ENCODE measurements at places on chromosomes 5 and 9. TPM values are rescaled to one million over a fixed set of nuclear protein-coding genes. Genes with fewer than 3 reads are reported as not detected.

GRCh38 chr9:134782921-134783698 is 97.5 kb upstream of the FCN2 start:
- no peak for DNase-seq

DNA sequence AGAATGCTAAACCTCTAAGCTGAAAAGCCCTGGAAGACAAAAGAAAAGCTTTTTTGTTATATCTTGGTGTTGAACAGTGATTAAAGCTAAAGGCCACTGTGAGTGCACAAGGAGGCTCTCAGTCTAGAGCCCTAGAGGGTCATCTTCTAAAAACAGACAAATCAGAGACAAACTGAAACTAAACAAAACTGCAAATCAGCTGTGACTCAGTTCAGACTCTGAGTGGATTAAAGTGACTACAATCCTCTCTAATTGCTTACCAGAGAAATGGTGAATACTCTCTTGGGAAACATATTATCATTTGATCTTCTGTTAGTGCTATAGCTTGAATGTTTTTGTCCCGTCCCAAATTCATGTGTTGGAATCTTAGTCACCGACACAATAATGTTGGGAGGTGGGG is 491.9 kb downstream of the CDH18 start:
- DNase-seq, result no peak

- DNase-seq, result no peak
Measured at GRCh38 chr9:96457266-96457665, 7.3 kb downstream of the HABP4 start.

DNA sequence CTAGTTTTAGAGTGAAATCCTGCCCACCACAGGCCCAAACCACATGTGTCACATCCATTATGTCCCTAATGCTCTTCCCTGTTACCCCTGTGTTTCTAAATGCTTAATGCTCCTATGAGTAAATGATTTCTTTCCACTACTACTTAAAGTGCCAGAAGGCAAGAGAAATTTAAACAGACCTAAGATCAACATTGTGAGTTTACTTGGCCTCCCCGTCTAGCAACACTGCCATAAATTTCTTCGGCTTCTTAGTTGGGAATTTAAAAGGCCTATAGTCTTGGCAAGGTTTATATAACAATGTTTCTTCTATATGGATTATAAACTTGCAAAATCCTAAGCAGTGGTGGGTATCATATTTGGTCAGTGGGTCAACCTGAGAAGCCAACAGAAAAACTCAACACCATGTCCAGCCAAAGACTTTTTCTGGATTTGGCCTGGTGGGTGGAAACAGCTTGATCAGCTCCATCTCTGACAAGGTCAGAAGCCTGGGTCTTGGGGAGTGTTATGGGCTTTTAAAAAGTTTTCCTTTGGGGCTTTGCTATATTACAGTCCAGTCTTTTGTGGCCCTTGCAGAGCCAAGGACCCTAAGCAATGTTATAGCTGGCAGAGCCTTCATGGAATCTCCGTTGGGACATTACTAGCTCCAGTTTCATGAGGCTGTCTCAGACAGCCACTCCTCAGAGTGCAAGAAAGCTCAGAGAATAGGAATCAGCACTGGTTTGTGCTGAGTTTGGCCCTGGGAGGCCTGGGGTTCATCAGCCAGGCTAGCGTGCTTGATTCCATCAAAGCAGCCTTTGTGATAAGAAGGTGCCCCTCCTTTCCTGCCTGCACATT is 119.8 kb downstream of the PRDM6 start:
- no peak for DNase-seq

GRCh38 chr5:88557881-88558280 is 289.2 kb upstream of the TMEM161B start:
- no peak for DNase-seq

C1QTNF3 gene
- 30.1 TPM for total RNA-seq

C9orf152 gene
- 14.9 TPM for total RNA-seq

RANBP17 gene
- total RNA-seq, result 3.0 TPM
